ENCODE measurements at places on chromosomes 2 and 18. TPM values are rescaled to one million over a fixed set of nuclear protein-coding genes. Genes with fewer than 3 reads are reported as not detected.

Gene ELMOD3
- total RNA-seq = 39.0 TPM

Gene FBXO48
- 0.60 TPM for total RNA-seq

Gene TUBA3D
- total RNA-seq = not detected

Gene PROKR1
- not detected for total RNA-seq

Gene GAL3ST2
- 0.30 TPM for total RNA-seq

Gene MAP3K19
- total RNA-seq = not detected

Gene IL36B
- not detected for total RNA-seq

Gene NCK2
- total RNA-seq = 31.0 TPM

Gene STAT4
- total RNA-seq = 2.3 TPM

Gene ALPI
- total RNA-seq = not detected

Gene MZT2B
- total RNA-seq = 108 TPM

Gene NOP58
- total RNA-seq = 72.6 TPM

Gene IL1F10
- not detected for total RNA-seq

Gene MAL
- 88.3 TPM for total RNA-seq

Gene CRACDL
- total RNA-seq = 14.7 TPM

Gene PIEZO2
- 18.3 TPM for total RNA-seq

Gene DSC3
- 6.5 TPM for total RNA-seq

Gene AKAIN1
- total RNA-seq = not detected

Gene CFAP65
- not detected for total RNA-seq

Gene CTAGE1
- total RNA-seq = not detected

Gene NUP35
- total RNA-seq = 27.0 TPM

Gene PRSS56
- not detected for total RNA-seq

Gene USP40
- 41.7 TPM for total RNA-seq
